GM12878 (cell line): ENCODE measurements at places on chromosomes 6 and 20. TPM values are rescaled to one million over a fixed set of nuclear protein-coding genes. Genes with fewer than 3 reads are reported as not detected.

FRS3 gene
- 3.2 and 3.6 TPM in 2 replicates for total RNA-seq

CALHM6 gene
- total RNA-seq: 0.53 and 1.0 TPM in 2 replicates

MYLIP gene
- total RNA-seq: 14.7 and 15.2 TPM in 2 replicates

MYCT1 gene
- total RNA-seq: not detected in 2 replicates

IPCEF1 gene
- total RNA-seq: 4.9 and 6.8 TPM in 2 replicates

TTLL9 gene
- 0.08 and 0.21 TPM in 2 replicates for total RNA-seq

AIF1 gene
- total RNA-seq: 91.0 and 107 TPM in 2 replicates

OOEP gene
- not detected in 2 replicates for total RNA-seq

HLA-B gene
- 3,333 and 3,502 TPM in 2 replicates for total RNA-seq

DPPA5 gene
- total RNA-seq: not detected in 2 replicates

GRCh38 chr6:19268117-19268516, 569.1 kb upstream of the ID4 start:
- no peak for DNase-seq

GRCh38 chr6:12348530-12349511, 58.7 kb downstream of the EDN1 start:
- DNase-seq: no peak

GRCh38 chr6:113642714-113643406, 214.3 kb upstream of the MARCKS start:
- no peak for DNase-seq

DNA sequence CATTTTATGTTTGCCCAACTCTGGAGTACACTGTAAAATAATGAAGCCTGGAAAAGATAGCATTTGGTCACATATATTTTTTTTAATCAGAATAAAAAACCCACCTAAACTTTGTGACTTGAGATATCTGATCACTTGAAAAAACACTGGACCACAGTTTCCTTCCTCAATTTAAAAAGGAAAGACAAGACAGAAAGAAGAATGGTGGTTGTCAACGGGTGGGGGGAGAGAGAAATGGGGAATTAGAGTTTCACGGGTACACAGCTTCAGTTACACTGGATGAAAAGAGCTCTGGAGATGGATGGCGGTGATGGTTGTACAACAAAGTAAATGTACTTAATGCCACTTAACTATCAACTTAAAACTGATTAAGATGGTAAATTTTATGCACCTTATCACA, 14.7 kb upstream of the DST start:
- DNase-seq: no peak

GRCh38 chr6:122200440-122200839, 199.0 kb upstream of the HSF2 start:
- DNase-seq: no peak

DNA sequence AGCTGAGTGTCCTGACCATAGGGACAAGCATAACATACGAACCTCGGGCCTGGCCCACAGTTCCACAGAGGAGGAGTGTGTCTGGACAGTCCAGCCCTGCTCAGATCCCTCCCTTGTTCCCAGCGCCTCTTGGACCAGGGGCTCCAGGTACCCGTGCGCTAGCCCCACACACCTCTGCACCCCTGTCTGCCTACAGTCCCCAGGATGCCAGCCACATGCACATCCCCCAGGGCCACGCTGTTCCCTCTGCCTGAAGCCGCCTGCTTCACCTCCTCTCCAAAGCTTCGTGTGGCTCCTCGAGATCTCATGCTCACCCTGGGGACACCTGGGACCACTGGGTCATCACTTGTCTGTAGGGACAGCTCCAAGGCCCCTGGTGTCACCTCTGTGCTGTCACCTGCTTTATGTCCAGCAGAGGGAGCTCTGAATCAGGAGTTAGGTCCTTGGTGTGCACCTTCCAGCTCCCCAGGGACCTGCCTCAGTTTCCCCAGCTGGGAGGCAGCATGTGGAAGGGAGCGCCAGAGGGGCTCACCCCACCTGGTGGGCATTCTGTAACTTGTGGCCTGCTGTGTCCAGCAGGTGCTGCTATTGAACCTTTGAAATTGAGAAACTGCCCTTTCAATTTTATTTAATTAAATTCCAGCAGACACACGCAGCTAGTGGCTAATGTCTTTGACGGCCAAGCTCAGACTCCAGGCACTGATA, 7.3 kb upstream of the YTHDF1 start:
- DNase-seq: no peak

DNA sequence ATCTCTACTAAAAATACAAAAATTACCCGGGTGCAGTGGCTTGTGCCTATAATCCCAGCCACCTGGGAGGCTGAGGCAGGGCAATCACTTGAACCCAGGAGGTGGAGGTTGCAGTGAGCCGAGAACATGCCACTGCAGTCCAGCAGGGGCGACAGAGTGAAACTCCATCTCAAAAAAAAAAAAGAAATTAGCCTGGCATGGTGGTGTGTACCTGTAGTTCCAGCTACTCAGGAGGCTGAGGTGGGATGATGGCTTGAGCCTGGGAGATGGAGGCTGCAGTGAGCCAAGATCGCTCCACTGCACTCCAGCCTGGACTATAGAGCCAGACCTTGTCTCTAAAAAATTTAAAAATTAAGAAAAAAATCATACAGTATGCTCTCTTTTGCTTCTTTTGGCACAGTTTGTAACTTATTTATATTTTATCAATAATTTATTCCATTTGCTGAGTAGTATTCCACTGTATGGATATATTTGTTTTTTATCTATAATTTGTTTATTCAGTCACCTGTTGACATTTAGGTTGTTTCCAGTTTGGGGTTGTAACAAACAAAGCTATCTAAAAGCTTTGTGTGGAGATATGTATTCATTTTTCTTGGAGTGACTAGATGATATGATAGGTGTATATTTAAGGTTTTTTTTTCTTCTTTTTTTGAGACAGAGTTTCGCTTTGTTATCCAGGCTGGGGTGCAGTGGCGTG, 8.0 kb upstream of the MYBL2 start:
- DNase-seq: no peak

DNA sequence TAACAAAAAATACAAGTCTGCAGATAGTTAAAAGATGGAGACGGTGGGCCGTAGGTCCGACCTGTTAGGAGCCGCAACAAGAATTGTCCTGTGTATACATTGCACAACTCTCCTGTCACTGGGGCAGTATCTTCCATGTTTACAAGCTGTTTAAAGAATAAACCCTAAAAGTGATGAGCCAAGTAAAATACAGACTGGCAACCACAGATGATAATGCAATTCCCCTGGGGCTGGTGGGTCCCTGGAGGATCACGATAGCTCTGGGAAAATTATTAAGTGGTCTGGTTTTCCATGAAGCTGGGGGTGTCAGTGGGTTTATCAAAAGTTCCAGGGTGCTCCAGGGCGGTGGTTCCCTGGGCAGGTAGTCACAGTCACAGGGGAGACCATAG, 8.1 kb upstream of the FAM50B start:
- DNase-seq: no peak

DNA sequence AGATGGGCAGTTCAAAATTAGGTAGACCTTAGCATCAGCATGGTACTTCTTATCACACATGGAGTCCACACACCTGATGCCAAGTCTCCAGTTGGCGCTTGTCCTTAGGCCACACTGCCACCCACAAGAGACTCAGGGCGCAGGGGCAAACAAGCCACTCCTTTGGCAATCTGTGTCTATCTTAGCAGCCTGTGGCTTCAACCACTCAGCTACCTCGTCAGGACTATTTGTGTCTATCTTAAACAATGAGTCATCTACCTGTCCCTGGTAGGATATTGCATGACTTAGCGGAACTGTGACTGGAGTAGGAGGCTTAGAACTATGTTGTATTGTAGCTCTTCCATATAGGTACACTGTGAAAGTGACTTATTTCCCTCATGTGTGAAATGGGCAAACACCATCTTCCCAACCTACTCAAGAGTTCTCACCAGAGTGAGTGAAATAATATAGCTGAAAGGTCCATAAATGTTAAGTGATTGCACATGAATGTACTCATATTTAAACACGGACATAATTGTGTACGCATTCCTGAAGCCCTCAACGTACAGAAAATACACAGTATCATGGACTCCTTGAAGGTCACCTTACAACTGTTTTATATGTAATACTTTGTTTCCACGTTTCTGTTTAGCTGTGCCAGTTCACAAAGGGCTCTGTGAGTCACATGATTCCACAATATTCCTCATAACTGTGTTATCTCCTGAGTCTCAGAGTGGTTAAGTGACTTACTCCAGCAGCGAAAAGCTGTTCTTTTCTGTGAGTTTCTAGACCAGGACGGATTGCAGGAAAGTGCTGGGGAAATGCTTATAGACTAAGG, 1.6 kb downstream of the TRIM27 start:
- DNase-seq: no peak

GRCh38 chr20:17538517-17539170, 7.5 kb upstream of the BFSP1 start:
- peak; percentile 21 for DNase-seq

- DNase-seq: no peak
Observed at GRCh38 chr6:131172222-131172621, 37.0 kb downstream of the AKAP7 start.

GRCh38 chr6:3966426-3966825, 112.5 kb downstream of the FAM217A start:
- DNase-seq: no peak

DNA sequence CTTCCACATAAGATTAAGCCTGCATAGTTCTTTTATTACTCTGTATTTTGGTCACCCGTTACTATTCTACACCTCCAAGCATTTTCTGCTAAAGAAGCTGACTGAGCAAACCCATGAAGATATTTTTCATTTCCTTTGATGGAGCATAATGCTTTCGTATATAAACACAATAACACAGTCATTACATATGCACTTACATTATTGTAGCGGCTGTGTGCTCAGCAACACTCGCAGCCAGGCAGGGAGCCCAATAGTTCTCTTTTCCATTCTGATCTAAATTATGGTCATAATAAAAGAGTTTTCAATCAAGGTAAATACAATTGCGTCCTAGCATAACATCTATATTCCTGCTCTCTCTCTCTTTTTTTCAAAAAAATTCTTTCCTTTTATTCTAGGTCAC, 69.6 kb upstream of the TFB1M start:
- no peak for DNase-seq

- no peak for DNase-seq
Observed at GRCh38 chr6:42938987-42939809, 9.9 kb downstream of the CNPY3 start.

GRCh38 chr20:61353261-61354000, 101.4 kb downstream of the CDH4 start:
- no peak for DNase-seq

DNA sequence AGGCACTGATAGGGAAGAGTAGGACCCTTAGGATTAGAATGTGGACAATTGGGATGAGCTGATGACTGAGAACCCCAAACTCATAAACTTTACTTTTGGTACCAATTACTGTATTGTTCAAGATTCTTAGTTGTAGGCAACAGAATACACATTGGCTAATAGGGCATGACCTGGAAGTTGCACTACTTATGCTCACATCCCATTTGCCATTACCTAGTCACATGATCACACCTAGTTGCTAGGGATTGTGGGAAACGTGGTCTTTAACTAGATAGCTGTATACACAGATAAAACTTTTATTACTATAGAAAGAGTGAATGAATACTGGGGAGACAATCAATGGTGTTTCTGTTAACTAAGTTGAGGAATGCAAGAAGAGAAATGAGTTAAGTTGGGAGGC, 113.4 kb upstream of the AKIRIN2 start:
- DNase-seq: no peak

DNA sequence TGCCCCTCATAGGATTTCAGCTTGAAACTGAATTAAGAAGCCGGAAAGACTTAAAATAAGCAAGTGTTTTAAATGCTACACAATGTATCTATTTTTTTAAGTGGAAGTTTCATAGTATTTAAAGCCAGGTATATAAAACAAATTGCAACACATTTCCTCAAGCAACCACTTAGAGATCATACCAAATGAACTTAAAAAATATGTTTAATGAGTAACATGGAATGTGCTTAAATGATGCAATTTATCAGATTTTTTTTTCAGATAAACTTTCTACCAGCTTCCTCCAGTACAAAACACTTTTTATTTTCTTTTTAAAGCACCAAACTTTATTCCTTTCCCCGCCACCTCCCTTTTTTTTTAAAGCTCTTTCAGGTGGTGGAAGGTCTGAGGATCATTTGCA, 534.3 kb downstream of the BMP2 start:
- no peak for DNase-seq

GRCh38 chr6:88567696-88568095, 395.7 kb downstream of the RNGTT start:
- DNase-seq: no peak

- no peak for DNase-seq
Observed at GRCh38 chr6:25541228-25541627, 110.8 kb upstream of the SCGN start.

DNA sequence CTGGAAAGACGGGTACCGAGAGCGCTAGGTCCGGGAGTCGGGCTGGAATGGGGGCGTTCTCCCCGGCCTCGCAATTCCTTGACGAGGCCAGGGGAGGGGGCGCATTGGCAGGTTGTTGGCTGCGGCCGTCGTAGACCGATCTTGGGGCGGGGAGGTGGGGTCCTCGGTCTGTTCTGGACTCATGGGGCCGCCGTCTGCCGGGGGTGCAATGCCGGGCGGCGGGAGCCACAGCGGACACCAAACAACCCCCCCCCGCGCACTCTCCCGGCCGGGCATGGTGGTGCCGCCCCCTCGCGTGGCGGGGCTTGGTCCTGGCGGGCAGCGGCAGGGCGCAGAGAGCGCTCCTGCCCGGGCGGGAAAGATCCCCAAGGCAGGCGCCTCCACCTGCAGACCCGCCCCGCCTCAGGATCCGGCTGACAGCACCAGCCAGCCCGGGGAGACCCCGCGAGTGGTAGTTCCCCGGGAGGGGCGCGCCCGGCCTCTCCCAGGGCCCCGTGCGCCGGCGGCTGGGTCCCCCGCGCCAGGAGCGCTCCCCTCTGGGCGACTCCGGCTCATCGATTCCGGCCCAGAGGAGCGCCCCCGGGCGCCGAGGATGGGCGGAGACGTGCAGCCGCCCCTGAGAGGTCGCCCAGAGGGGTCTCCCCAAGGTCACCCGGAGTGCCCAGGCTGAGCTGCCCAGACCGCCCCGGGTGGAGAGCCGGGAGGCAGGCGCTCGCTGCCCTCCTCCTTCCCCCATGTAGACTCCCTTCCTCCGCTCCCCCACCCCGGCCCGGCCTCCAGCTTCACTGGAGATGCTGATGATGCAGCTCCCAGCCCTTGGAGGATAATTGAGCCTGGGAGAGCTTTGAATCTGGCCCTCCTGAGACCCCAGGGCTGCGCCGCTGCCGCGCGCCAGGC, 709 bp downstream of the PPP1R16B start:
- no peak for DNase-seq

DNA sequence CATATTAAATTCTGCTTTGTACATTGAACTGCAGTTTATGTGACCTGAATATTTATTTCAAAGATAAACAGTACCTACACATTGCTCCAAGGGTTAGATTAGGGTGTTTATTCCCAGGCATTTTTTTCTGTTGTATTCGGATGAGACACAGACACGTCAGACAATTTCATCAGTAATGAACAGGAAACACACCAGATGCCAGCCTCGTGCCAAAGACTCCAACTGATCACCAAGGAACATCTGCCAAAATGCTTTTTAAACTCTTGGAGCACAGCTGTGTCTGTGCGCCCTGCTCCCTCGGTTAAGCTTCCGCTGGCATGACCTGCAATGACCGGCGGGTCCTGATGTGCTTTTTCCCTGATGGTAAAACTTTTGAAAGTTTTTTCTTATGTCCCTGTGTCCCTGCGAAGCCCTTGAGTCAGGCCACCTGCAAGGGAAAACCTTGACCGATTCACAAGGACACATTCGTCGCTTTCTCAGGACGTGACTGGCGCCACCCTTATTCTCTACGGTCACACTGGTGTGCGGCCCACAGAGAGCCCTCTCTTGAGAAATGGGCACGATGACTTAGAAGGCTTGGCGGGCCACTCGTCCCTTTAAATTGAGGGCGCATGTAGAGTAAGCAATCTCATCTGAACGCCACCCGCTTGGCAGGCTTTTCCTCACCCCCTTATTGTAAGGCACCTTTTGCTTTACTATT, 173.9 kb downstream of the QKI start:
- DNase-seq: no peak
